ENCODE measurements at places on chromosomes 3 and 15.

GRCh38 chr3:157098823-157099185 lies 61.1 kb downstream of the CCNL1 start:
- DNase-seq: no peak

- no peak for DNase-seq
Observed at GRCh38 chr3:113213896-113214587, 2.7 kb downstream of the BOC start.

DNA sequence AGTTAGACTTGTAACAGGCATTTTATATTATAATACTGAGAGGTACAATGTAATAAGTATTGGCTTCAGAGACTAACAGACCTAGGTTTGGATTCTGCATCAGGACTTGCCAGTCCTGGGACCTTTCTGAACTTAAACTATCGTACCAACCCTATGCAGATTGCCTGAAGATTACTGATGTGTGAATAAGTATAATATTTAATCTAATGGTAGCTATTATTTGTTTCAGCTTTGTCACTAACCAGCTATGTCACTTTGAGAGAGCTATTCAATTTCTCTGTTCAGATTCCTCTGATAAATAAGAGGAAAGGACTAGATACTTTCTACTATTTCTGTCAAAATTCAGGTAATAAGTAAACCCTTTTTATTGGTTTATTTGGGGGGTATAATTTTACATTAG lies 184.4 kb upstream of the NECTIN3 start:
- DNase-seq: no peak

GRCh38 chr15:24861014-24861690 lies 93.6 kb upstream of the SNRPN start:
- no peak for DNase-seq

DNA sequence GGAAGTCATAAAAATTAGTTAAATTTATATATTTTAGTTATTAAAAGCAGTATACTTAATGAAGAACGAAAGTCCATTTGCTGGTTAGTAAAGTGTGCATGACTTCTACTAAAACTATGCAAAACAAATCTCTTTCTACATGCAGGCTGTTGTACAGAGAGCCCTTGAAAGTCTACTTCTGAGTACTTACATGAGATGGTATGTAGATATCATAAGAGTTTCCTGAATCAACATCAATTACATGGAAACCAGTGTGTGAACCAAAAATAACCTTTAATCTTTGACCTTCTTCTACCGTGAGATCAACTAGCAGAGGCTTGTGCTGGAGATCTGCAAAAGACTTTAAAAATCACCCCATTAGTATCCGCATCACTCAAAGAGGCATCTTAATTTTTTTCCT lies 42.1 kb upstream of the SLC2A2 start:
- DNase-seq: no peak

Data from GM12864 (cell line).